Activated naive CD8-positive, alpha-beta T cell treated with anti-CD3 and anti-CD28 coated beads, Interleukin-2, amount 50 U/mL, for 16 hours (primary cell): ENCODE measurements at places on chromosomes 6 and 20.

- DNase-seq = no peak
Measured at GRCh38 chr6:115717062-115717461, 343.6 kb downstream of the FRK start.

GRCh38 chr6:99344289-99344688 lies 5.2 kb downstream of the FAXC start:
- DNase-seq = no peak

GRCh38 chr20:31968291-31969126 lies 558 bp downstream of the XKR7 start:
- DNase-seq = peak; percentile 66

DNA sequence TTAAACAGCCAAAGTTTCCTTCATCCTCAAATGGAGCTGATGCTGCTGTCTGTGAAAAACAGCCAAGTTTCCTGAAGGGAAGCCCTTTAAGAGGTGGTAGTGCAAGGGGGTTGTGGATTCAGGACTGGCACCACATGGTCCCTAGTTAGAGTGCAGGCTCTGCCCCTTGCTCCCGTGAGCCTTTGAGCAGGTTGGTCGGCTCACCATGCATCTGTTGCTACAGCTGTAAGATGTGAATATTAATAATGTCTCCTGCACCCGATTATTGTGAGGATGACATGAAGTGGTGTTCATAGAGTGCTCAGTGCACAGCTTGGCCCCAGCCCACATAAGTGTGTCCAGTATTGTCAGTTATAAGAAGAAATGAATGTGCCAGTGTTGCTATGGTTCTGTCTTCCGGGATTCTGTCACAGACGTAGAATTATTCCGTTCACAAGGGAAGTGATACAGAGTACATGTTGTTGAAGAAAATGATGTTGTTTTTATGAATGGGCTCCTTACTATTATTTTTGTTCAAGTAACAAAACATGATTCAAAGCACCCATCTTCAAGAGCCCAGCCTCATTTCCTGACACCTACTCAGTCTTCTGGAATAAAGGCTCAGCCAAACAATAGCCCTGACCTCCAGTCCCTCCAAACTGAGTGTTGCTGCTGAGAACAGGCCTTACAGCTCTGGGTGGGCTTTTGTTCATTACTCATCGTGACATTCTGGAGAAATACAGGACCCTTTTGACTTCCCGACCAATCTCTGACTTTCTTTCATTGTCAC lies 2.9 kb upstream of the PKIG start:
- DNase-seq = no peak

- DNase-seq = no peak
Measured at GRCh38 chr20:37803438-37804307, 99.3 kb upstream of the VSTM2L start.

DNA sequence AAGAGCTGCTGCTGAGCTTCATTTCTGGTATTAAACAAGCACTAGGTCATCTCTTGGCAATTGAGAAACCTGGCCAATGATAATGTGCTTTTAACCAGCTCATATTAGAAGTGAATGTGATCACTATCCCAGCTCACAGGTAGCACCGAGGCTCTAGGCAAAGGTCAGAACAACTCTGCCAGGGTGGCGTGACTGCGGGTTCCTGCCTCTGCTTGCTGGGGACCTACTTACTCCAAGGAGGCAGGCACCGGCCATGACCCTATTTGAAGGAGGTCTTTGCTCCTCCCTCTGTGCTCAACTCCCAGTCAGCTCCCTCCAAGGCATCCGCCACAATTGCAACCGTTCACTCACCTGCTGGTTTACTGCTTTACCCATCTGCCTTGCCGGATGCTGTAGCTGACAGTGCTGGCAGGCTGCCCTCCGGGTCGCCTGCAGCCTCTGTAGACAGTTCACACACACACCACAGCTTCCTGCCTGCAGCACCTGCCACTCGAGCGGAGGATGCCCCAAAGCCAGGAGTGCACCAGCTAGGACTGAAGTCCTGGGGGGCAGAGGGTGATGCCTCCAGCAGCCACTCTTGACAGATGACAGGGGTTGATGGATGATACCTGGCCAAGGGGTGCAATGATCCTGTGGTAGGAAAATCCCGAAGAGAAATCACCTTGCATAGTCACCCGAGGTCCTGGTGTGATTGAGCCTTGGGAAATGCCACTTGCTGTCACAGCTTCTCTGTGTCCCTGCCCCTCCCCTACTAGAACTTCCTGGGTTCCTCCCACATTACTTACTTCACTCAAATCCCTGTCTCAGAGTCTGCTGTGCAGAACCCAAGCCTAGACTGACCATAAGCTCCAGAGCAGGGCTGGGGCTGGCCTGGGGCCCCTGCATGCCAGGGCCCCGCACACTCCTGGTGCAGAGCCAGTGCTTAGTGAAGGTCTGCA lies 8.8 kb upstream of the VSX1 start:
- DNase-seq = no peak

DNA sequence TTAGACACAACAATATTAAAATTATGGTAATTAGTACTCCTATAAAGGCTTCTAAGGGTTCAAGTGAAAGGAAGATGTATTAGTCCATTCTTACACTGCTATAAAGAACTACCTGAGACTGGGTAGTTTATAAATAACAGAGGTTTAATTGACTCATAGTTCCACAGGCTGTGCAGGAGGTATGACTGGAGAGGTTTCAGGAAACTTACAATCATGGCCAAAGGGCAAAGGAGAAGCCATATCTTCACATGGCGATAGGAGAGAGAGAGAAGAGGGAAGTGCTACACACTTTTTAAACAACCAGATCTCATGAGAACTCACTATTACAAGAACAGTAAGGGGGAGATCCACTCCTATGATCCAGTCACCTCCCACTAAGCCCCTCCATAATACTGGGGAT lies 52.9 kb downstream of the TINAG start:
- no peak for DNase-seq

DNA sequence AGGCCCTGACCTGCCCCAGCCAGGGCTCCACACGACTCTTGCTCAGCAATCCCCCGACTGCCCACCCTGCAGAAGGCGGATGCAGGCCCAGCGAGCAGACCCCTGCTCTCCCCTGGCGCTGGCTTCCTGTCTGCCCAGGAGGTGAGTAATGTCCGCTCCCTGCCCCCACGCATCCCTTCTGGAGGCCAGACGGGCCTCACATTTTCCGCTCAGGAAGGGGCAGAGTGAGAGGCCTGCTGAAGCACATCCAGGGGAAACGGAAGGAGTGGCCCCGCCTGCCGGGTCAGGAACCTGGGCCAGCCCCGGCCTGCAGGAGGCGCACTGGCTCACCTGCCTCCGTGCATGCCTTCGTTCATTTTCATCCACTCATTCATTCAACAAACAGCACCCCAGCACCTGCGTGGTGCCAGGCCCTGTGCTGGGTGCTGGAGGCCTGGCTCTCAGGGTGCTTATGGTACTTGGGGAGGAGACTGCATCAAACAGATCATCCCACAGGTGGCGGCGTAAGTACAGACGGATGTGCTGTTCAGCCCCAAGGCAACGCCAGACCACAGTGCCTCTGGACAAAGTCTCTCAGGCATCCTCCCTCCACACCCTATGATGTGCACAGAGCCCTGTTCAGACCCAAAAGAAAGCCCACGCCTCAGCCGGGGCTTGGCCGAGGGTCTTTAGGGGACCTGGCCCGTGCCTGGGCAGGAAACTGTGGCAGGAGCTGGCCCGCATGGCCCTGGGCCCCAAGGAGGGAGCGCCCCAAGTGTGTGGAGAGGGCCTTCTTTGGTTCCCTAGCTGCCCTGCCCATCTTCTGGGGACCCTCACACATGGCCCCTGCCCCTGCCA lies 112.1 kb downstream of the ASXL1 start:
- no peak for DNase-seq

- DNase-seq = no peak
Measured at GRCh38 chr20:9202420-9203080, 133.7 kb downstream of the PLCB4 start.

DNA sequence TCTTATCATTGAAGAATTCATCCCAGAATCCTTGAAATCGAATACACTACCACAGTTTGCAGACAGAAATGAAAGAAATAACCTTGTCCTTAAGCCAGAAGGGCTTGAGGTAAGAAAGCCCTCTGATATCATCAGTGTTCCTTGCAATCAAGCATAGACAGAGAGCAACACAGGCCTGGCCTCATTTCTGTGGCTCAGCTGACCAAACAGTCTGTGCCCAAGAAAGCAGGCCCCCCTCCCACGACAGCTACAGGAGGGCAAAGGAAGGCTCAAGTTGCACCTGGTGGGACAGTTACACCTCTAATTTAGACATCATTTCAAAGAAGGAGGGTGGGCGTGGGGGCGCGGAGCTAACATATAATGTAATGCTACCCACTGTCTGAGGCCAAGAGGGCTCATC lies 21.6 kb downstream of the KIF16B start:
- DNase-seq = no peak

- no peak for DNase-seq
Measured at GRCh38 chr6:167925026-167925425, 72.4 kb upstream of the KIF25 start.

GRCh38 chr6:79526897-79527296 lies 10.3 kb downstream of the LCA5 start:
- DNase-seq = no peak

GRCh38 chr6:65667916-65668656 lies 38.9 kb downstream of the EYS start:
- DNase-seq = no peak

GRCh38 chr6:49052901-49053300 lies 410.2 kb downstream of the MMUT start:
- no peak for DNase-seq

DNA sequence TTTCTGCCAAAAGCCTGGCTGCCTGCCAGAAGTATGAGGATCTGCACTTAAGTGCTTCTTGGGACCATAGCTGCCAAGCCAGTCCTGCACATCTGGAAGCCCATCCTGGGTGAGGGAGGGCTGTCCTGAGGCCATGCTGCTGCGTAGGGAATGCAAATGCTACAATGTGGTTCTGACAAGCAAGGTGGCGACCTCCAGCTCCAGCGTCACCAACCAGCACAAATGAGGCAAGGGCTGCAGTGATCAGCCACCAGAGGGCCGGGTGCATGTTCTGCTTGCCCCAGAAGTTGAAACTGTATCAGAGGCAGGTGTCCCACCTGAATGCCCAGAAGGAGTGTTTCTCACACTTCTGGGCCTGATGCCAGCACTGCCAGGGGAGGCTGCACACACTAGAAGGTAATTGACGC lies 99.1 kb upstream of the KCNQ5 start:
- DNase-seq = no peak

- no peak for DNase-seq
Measured at GRCh38 chr6:157401734-157402338, 20.8 kb downstream of the ZDHHC14 start.

DNA sequence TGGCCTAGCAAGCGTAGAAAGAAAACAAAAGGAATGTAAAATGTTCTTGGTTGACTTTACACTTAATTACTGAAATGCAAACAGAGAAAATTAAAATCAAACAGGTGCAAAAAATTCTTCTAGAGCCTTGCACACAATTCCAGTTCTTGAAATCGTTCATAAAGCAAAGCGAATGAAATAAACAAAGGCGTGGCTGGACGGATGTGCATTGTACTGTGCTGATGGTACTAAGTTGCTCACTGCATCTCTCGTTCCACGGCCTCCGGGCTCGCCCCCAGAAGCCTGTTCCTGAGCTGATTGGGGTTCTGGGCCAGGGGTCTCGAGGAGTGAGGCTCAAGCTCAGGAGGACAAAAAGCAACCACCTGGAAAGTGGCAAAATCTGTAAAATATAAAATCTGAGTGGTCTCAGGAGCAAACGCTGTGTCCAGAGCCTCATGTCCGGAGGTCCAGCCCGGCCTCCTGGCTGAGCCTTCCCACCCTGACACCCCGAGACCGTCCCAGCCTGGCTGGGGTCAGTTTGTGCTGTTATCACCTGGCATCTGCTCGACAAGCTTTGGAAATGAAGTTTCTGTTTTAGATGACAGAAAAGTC lies 71.3 kb downstream of the TTLL2 start:
- DNase-seq = no peak

DNA sequence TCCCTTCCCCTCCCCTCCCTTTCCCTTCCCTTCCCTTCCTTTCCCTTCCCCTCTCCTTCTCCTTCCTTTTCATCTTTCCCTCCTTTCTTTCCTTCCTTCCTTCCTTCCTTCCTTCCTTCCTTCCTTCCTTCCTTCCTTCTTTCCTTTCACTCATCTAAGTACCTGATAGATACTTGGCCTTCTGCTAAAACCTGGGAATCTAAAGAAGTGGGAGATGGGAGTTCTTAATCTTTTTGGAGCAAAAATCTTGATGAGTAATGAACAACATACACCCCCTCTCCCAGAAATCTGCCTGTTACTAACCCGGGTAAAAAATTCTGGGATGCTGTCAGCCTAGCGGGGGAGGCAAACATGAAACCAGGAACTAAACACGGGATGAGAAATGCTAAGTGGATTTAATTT lies 100.7 kb downstream of the VEGFA start:
- DNase-seq = no peak
